ENCODE measurements at places on chromosomes 3 and 15. TPM values are rescaled to one million over a fixed set of nuclear protein-coding genes. Genes with fewer than 3 reads are reported as not detected.

The PAQR5 gene
- 2.3 TPM for total RNA-seq

DNA sequence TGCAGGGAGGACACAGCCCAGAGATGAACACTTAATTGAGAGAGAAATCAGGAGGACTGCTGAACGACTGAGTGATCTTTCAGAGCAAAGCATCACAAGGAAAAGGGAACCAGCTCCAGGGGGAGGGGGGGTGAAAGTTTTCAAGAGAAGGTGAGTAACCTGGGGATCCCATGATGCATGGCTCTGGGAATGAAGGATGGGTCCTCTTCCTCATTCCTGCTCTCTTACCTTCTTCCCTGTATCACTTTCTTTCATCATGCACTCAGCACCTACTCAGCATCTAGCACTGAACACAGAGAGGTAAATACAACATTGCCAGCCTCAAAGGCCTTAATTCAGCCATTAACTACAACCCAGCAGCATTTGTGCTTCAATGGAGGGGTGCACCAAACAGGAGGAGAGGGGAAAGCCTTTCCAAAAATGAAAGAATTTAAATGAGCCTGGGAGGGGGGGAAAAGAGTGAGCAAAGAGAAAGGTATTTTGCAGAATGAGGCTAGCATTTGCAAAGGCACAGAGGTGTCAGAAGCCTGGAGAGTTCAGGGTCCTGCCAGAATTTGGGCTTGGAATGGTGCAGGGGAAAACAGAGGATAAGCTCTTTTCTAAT is 427.4 kb downstream of the FOXP1 start:
- no peak overlapping the region for H3K4me3 ChIP-seq
- no peaks in the 10 kb centered on the region for H3K27me3 ChIP-seq
- no peaks in the 10 kb centered on the region for H3K4me1 ChIP-seq
- no peak for DNase-seq
- H3K36me3 ChIP-seq = no peaks in the 10 kb centered on the region
- H3K27ac ChIP-seq = no peak overlapping the region

DNA sequence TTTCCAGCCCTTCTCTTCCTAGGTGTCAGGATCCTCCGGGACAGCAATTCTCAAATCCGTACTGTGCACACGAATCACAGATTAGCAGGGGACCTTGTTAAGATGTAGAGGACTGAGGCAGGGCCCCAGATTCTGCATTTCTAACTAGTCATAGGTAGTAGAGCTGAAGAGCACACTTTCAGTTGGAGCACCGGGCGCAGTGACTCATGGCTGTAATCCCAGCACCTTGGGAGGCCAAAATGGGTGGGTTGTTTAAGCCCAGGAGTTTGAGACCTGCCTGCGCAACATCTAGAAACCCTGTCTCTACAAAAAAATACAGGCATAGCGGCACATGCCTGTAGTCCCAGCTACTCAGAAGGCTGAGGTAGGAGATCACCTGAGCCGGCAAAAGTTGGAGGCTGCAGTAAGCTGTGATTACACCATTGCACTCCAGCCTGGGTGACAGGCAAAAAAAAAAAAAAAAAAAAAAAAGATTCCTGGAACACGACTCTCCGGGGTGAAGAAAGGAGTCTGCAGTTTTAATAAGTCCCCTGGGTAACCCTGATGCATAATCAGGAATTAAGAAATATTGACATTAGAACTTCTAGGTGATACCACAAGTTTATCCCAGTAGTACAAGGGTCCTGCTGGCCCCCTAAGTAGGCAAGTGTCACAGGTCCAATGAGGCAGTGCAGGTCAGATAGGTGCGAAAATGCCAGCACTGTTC is 21.4 kb upstream of the IGDCC3 start:
- no peak for DNase-seq
- peaks cover 6% of the 10 kb centered on the region for H3K27me3 ChIP-seq
- no peaks in the 10 kb centered on the region for H3K36me3 ChIP-seq
- H3K27ac ChIP-seq = no peak overlapping the region

The KIF7 gene
- 3.5 TPM for total RNA-seq

DNA sequence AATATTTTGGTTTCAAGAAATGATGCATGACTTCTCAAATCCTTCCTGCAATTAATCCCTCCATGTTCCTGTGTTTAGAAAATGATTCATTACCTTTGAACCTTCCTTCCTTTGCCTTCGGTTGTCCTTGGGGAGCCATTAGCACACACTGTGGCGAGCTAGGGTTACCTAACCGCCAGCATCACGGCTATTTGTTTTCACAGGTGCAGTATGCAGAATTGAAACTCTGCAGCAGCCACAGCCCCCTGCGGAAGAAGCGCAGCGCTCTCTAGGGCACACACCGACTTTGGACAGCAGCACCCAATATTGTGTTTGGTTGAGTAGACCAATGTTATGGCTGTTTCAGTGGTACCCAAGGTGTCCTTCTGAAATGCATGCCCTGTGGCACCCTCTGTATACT is 247.4 kb downstream of the MCTP2 start:
- DNase-seq = no peak
- H3K27me3 ChIP-seq = no peaks in the 10 kb centered on the region
- H3K27ac ChIP-seq = no peak overlapping the region
- H3K4me3 ChIP-seq = no peak overlapping the region

The ECE2 gene
- total RNA-seq = 0.15 TPM

DNA sequence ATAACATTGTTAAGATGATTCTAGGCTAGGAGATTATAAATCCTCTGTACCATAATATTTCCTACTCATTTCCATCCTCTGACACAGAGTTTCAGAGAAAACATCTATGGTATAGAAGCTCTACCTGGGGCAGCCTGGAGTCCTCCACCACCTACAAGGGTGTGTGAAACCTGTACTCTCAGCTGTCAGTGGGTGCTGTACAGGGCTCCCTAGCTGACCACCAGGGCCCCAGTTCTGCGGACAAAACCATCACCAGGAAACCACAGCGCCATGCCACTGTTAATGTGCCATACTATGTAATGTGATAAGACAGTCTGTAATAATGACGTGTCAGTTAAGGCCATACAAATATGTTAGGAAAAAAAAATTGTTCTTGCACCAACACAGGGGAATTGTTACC is 7.1 kb downstream of the RORA start:
- no peak for DNase-seq
- H3K27ac ChIP-seq = no peak overlapping the region
- H3K4me1 ChIP-seq = peaks cover 9% of the 10 kb centered on the region
- H3K27me3 ChIP-seq = no peaks in the 10 kb centered on the region
- no peak overlapping the region for H3K4me3 ChIP-seq
- no peaks in the 10 kb centered on the region for H3K36me3 ChIP-seq

DNA sequence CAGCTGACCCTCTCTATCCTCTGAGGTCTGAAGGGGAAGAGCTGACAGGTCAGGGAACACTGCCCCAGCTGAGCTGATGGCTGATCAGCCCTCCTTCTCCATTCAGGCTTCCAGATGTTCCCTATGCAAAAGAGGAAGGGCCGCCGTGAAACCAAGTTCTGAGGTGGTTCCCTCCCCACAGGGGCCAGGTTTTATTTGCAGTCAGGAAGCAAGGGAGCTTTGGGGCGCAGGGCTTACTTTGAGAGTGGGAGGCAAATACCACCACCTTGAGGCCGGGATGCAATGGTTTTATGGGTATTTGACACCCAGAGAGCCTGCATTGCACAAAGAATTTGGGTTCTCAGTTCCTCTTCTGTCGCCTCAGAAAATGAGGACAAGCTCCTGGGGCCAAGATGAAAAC is 186.9 kb downstream of the ARRDC4 start:
- DNase-seq = no peak
- no peaks in the 10 kb centered on the region for H3K36me3 ChIP-seq
- no peaks in the 10 kb centered on the region for H3K27me3 ChIP-seq
- H3K4me3 ChIP-seq = no peak overlapping the region

The STOML1 gene
- total RNA-seq = 30.5 TPM

The GP5 gene
- total RNA-seq = 0.49 TPM

GRCh38 chr15:45144775-45145174 is 15.0 kb downstream of the DUOX1 start:
- DNase-seq = no peak
- no peak overlapping the region for H3K27ac ChIP-seq
- H3K4me1 ChIP-seq = peaks cover 8% of the 10 kb centered on the region
- H3K36me3 ChIP-seq = no peaks in the 10 kb centered on the region
- H3K4me3 ChIP-seq = no peak overlapping the region

Data from lung (tissue), 17 donors.